Lung (tissue), 17 donors: ENCODE measurements at places on chromosomes 3 and 15. TPM values are rescaled to one million over a fixed set of nuclear protein-coding genes. Genes with fewer than 3 reads are reported as not detected.

DNA sequence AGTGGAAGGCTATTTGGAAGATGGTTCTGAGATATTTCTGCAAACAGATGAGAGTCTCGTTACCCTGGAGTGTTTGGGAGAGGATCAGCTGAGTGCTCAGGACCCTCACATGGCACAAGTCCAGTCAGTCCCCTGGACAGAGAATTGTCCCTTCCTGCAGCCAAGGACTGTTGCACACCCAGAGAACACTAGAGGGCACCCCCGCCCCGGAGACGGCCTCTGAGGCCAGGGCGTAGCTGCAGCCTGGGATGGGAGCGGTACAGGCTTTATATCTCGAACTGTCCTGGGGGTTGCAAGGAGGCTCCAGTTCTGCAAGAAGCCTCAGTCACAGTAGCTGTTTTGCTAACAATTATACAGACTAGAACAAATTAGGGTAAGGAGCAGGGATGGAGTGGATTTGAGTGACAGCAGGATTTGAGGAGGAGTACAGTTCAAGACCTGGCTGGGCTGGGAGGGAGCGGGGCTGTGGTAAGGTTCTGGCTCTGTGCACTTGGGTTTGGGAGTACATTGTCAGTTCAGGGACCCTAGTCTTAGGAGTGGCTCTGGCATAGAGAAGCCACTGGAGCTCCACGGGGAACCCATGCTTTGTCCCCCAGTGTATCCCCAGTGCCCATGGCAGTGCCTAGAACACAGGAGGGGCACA, 67.6 kb upstream of the HACD2 start:
- H3K4me1 ChIP-seq, result peaks cover 6% of the 10 kb centered on the region
- DNase-seq, result peak; percentile 90
- no peak overlapping the region for H3K4me3 ChIP-seq
- no peaks in the 10 kb centered on the region for H3K27me3 ChIP-seq
- no peak overlapping the region for H3K27ac ChIP-seq

DNA sequence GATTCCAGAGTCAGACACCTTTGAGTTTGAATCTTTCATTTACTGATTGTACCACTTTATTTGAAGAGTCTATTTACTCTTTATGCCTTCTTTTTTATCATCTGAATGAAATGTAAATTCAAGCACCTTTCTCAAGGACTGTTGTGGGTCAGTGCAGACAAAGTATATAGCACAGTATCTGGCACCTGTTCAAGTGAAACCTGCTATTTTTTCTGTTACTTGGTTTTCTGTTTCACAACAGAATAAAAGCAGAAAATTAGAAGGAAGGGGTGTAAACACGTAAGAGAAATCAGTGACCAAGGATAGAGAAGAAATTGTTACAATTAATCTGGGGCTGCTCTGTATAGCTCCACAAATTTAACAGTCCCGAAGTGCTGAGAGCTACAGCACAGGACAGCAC, 357.4 kb downstream of the RSL24D1 start:
- H3K27me3 ChIP-seq, result no peaks in the 10 kb centered on the region
- no peak overlapping the region for H3K4me3 ChIP-seq
- H3K36me3 ChIP-seq, result no peaks in the 10 kb centered on the region
- DNase-seq, result no peak

DNA sequence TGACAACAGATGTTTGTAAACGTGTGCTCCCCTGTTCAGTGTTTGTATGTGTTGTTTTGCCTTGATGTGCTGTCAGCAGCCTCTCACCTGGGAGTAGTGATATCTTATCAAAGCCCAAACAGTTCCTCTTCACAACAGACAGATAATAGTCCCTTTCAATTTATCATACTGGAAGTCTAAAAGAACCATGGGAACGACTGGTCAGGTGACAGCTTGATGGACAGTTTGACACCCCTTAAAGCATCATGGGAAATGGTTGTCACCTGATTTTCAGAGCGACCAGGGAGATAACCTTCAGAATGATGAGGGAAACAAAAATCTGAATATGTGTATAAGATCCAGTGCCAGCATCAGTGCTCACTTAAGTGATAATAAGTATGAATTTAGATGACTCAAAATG, 146.3 kb upstream of the SOX2 start:
- H3K36me3 ChIP-seq, result no peaks in the 10 kb centered on the region
- no peak overlapping the region for H3K27ac ChIP-seq
- H3K27me3 ChIP-seq, result no peaks in the 10 kb centered on the region
- H3K4me3 ChIP-seq, result no peak overlapping the region
- H3K4me1 ChIP-seq, result no peaks in the 10 kb centered on the region
- no peak for DNase-seq

GRCh38 chr15:100812802-100813201, 66.8 kb upstream of the ALDH1A3 start:
- no peaks in the 10 kb centered on the region for H3K36me3 ChIP-seq
- no peaks in the 10 kb centered on the region for H3K4me1 ChIP-seq
- no peak overlapping the region for H3K4me3 ChIP-seq
- H3K27me3 ChIP-seq, result no peaks in the 10 kb centered on the region
- H3K27ac ChIP-seq, result no peak overlapping the region

DNA sequence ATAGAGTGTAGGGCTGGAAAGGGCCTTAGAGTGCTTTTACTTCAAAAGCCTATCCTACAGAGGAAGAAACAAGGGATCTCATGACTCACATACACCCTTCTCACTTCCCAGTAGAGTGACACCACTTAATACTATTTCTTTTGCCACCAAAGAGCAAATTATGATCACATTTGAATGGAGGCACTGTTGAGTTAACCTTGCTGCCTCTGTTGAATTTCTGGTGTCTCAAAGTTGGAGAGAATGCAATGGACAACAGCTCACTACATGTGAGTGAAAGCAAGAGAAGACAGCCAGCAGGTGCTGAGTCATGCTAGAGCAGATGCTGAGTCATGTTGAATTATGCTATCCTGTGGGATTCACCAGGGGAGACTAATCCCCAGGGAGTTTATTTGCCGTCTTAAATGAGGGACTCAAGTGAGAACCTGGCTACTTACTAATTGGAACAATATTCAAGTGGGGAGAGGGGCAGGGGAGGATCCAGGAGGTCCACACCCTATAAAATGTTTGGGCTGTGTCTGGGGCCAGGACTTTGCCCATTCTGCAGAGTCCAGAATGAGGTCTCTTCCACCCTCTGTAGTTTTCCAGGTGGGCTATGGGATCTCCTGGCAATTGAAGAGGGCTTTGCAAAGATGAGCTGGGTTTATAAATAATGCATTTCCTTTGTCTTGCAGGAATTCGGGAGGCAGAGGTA, 35.8 kb downstream of the ST8SIA2 start:
- H3K27ac ChIP-seq, result no peak overlapping the region
- no peak for DNase-seq
- no peak overlapping the region for H3K4me3 ChIP-seq

DNA sequence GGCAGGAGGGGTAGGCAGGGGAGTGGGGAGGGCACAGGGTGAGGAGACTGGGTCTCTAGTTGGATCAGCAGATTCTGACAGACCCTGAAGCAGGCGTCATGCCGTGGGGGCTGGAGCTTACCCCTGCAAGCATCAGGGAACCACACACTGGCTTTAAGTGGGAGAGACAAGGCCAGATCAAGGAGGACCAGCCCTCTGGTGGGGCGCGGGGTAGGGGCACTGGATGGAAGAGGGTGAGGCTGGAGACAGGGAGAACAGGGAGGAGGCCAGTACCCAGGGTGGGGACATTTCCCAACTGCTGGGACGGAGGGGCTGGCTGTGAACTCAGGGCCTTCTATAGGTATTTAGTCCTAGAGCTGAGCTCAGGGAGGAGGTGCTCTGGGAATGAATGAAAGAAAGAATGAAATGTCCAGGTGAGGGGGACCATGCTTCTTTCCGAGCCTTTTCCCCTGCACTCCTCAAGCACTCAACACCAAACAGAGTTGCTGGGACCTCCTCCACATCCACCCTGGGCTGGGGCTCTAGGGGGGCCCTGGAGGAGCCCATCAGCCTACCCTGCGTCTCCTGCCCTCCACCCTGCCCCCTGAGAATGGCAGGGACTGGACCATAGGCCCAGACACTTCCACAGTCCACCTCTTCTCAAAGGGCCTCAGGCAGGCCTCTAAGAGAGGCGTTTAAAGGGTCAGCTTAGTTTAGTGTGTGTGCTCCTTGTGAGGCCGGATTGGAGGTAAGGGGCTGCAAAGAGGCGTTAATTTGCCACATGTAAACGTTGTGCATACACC, 49.0 kb upstream of the FGD5 start:
- H3K4me1 ChIP-seq, result no peaks in the 10 kb centered on the region
- no peaks in the 10 kb centered on the region for H3K27me3 ChIP-seq
- no peak overlapping the region for H3K27ac ChIP-seq
- H3K4me3 ChIP-seq, result no peak overlapping the region

- DNase-seq, result no peak
Measured at GRCh38 chr15:62352817-62353216, 187.7 kb upstream of the C2CD4B start.

- no peaks in the 10 kb centered on the region for H3K27me3 ChIP-seq
- H3K4me3 ChIP-seq, result no peak overlapping the region
- H3K36me3 ChIP-seq, result no peaks in the 10 kb centered on the region
- no peak overlapping the region for H3K27ac ChIP-seq
- DNase-seq, result no peak
- H3K4me1 ChIP-seq, result no peaks in the 10 kb centered on the region
Measured at GRCh38 chr3:109188741-109189140, 52.2 kb downstream of the C3orf85 start.

DNA sequence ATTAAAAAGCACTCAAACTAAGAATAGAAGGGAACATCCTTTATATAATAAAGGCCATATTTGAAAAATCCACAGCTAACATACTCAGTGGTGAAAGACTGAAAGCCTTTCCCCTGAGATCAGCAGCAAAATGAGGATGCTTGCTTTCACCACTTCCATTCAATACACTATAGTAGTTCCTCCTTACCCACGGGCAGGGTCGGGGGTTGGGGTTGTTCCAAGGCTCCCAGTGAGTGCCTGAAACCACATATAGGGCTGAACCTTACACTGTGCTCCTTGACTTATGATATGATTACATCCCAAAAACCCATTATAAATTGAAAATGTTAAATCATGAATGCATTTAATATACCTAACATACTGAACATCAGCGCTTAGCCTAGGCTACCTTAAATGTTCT, 37.7 kb downstream of the ALDH1L1 start:
- no peaks in the 10 kb centered on the region for H3K36me3 ChIP-seq
- no peak overlapping the region for H3K4me3 ChIP-seq
- no peaks in the 10 kb centered on the region for H3K4me1 ChIP-seq
- H3K27ac ChIP-seq, result no peak overlapping the region
- H3K27me3 ChIP-seq, result no peaks in the 10 kb centered on the region

DNA sequence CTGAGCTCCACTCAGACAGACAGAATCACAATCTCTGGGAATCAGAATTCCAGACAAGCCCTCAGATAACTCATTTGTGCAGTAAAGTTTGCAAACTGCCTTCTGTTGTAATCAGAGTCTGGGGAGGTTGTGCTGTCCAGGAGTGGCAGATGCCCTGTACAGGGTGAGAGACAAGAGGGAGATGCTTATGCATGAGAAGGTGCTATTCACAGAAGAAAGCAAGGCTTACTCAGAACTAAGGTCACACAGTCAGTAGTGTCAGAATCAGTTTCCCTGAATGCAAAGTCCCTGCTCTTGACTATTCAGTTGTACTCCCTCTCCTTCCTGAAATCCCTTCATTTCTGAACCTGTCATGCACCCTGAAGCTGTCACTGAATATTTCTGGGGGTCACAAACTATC, 43.7 kb downstream of the SRPRB start:
- no peaks in the 10 kb centered on the region for H3K27me3 ChIP-seq
- H3K36me3 ChIP-seq, result no peaks in the 10 kb centered on the region
- no peak for DNase-seq
- no peaks in the 10 kb centered on the region for H3K4me1 ChIP-seq

GRCh38 chr3:191762323-191762960, 301.5 kb downstream of the PYDC2 start:
- H3K27me3 ChIP-seq, result no peaks in the 10 kb centered on the region
- H3K27ac ChIP-seq, result no peak overlapping the region
- H3K4me3 ChIP-seq, result no peak overlapping the region
- H3K4me1 ChIP-seq, result no peaks in the 10 kb centered on the region
- DNase-seq, result peak; percentile 48
- no peaks in the 10 kb centered on the region for H3K36me3 ChIP-seq

DNA sequence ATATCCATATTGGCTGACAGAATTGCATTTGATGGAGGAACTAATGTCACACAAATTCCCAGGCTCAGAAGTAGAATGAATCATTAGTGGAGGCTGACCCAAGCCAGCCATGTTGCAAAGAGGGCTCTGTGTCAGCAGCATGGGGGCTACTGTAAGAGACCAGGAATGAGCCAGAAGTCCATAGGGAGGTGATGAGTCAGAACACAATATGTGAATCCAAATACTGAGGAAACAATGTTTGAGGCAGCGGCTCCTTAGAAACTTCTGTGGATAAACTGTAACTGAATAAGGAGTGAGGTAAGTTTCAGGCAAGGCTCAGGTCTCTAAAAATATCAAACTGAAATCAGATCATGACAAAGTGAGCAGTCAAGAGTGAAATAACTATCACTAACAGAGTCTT, 170.7 kb downstream of the WDR72 start:
- no peak overlapping the region for H3K4me3 ChIP-seq
- no peaks in the 10 kb centered on the region for H3K27me3 ChIP-seq
- H3K27ac ChIP-seq, result no peak overlapping the region
- H3K4me1 ChIP-seq, result no peaks in the 10 kb centered on the region
- no peak for DNase-seq

Gene ATP13A5
- total RNA-seq, result 1.1 TPM

Gene NEIL1
- 46.8 TPM for total RNA-seq

Gene STXBP5L
- total RNA-seq, result not detected

Gene SLC9C1
- 0.28 TPM for total RNA-seq
